Hair follicle dermal papilla cell (primary cell): ENCODE measurements at places on chromosomes 12 and 14. TPM values are rescaled to one million over a fixed set of nuclear protein-coding genes. Genes with fewer than 3 reads are reported as not detected.

The B4GALNT3 gene
- total RNA-seq: 0.32 and 0.36 TPM in 2 replicates

The PLCZ1 gene
- total RNA-seq: not detected in 2 replicates

The PAPLN gene
- 3.6 and 6.8 TPM in 2 replicates for total RNA-seq

The PARP11 gene
- 7.0 and 7.8 TPM in 2 replicates for total RNA-seq

The TESPA1 gene
- not detected in 2 replicates for total RNA-seq

The KCNJ8 gene
- total RNA-seq: 2.3 and 3.4 TPM in 2 replicates

The KLRC3 gene
- not detected in 2 replicates for total RNA-seq

The APOF gene
- total RNA-seq: not detected in 2 replicates

The VPS37B gene
- 32.3 and 39.1 TPM in 2 replicates for total RNA-seq

The RDH12 gene
- total RNA-seq: not detected in 2 replicates

The IL22 gene
- not detected in 2 replicates for total RNA-seq

The TMEM52B gene
- not detected in 2 replicates for total RNA-seq

The RPS6KL1 gene
- total RNA-seq: 0.32 and 1.3 TPM in 2 replicates

The HPD gene
- total RNA-seq: not detected in 2 replicates

The CABP1 gene
- 0.24 and 0.32 TPM in 2 replicates for total RNA-seq

The MMP19 gene
- total RNA-seq: 15.4 and 16.1 TPM in 2 replicates

The LARP4 gene
- 31.5 and 36.4 TPM in 2 replicates for total RNA-seq

The GPX2 gene
- not detected in 2 replicates for total RNA-seq

The MANSC1 gene
- total RNA-seq: 2.3 and 4.6 TPM in 2 replicates
